ENCODE measurements at places on chromosomes 12 and 14.
A peak's percentile ranks its signal among the peaks of the same experiment; 100 is the strongest.

DNA sequence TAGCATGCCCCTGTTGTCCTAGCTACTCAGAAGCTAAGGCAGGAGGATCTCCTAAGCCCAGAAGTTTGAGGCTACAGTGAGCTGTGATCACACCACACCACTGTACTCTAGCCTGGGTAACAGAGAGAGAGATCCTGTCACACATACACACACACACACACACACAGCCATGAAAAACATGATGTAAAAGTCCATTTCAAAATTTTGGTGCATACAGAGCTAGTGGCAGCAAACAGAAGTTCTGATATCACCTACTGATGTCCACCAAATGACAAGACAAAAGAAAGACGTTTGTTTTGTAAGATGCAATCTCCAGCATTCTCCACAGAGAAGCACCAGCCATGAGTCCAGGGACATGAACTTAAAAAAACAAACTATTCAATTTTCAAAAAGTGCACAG is 15.9 kb downstream of the AREL1 start:
- DNase-seq = no peak

- no peak for DNase-seq
Observed at GRCh38 chr14:89958966-89959365, 3.2 kb downstream of the TDP1 start.

- no peak for DNase-seq
Observed at GRCh38 chr14:92670643-92671366, 77.6 kb downstream of the LGMN start.

DNA sequence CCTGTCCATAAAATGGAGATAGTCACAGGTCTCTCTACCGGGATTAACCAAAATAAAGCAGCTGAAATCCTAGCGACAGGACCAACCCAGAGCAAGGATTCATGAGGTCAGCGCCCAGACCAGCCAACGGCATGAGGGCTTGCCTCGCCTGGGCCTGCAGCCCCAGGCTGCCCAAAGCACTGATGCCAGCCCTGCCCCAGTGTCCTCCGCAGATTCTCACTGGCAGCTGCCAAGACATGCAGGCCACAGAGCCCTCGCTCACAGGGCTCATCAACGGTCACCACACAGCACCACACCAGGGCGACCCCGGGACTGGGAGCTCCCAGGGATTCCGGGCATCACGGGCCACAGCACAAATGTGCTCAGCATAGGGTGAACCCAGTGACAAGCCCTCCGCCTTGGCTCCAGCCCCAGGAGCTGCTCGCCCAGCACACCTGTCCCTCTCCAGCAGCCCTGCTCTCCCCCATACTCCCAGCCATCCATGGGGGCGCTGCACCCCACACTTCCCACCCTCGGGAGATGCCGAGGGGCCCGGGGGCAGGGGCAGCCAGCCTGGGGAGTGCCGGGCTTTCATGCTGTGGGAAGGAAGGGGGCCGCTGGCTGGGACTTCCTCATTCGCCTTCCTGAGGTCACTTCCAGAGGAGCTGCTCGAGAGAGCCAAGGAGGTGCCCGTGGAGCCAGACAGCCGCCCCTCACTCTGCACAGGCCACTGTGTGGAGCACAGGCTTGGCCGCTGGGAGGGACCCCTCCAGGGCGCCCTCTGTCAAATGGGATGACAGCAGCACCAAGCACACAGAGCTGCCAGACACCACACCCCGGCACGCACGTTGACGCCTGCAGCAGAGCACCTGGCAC is 14.1 kb downstream of the RAB35 start:
- DNase-seq = no peak

DNA sequence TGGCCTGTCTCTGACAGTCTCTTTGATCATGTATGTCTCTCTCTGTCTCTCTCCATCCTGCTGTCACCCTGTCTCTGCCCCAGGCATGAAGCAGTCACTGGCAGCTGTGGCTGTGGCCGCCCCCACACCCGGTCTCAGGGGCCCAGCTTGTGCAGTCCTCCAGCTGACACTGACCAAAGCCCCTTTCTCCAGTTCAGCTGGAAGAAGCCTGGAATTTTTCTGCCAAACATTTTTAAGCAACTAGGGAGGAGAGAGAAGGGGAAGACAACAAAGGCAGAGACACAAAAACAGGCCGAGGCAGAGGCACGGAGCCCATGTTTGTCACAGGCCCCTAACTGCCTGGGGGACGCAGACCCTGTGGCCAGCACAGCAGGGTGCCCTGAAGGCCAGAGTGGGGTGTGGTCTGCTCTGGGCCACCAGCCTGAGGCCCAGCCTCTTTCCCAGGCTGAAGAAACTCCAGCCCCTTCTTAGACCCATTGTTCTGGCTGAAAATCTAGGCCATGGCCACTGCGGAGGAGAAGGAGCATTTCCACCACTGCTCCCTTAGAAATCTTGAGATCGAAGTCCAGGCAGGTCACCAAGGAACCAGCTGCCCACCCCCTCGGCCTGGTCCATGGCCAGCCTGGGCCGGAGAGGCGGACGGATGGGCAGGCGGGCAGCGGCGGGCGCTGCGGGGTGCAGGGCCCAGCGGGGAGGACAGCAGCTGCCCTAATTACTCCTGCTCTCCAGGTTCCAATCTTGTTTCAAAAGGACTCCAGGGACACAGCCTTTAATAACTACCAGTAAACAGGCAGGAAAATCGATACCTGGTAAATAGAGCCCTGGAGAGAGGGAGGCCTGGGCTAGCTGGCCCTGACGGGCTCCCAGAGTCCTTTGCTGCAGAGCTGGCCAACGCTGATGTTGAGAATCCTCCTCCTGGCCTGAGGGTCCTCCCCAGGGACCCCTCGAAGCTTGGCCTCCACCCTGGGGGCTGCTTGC is 14.9 kb downstream of the DTX1 start:
- DNase-seq = no peak

- peak; percentile 74 for DNase-seq
Observed at GRCh38 chr12:104381731-104382480, 74.8 kb upstream of the CHST11 start.

- peak; percentile 59 for DNase-seq
Observed at GRCh38 chr14:44961151-44961553, 595 bp downstream of the KLHL28 start.

DNA sequence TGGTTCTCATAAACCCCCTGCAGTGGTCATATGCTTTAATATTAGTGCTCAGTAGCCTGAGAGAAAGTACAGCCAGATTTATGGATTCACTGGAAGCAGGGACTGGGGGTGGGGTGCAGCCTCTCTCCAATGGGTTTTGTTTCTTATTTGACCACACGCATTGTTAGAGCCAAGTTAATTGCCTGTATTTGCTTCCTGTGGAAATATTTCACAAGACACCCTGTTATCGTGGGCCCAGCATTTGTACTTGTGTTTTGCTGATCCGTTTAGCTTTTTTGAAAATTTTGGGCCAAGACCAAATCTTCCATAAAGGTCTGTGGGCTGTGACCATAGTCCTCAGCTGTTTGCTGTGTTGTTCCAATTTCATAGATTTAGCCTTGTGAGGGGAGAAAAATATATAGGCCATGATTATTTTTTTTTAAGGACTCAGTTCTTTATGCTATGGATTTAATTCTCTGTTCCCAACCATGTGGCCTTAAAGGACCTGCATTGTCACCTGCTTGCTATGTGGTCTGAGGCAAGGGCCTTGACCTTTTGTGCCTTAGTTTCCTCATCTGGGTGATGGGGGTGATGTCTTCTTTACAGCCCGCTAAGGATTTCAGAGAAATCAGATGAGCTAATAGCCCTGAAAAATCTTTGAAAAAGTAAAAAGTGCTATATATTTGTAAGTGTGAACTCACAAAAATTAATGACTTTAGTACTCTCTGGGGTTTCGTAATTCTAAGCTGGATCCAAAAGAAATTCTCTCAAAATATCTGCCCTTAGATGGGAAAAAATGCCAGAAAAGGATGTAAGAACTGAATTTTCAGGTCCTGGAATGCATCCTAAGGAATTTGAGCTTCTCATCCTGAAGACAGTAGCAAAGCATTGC is 370.2 kb downstream of the DPF3 start:
- no peak for DNase-seq

DNA sequence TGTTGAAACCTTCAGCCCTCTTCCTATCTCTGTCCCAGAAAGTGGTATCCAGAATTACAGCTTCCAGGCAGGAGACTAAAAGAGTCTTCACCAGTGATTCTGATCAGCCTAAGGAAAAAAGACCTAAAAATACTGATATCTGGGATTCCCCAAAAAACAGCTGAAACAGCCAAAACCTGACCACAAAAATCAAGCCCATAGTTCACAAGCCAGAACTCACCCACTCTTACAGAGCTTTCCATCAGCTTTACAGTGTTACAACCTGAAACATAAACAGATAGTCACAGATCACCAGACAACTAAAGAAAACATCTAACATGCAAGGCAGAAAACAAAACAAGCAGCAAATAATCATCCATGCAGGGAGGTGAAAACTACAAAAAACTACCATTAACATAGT is 26.0 kb upstream of the TSPAN8 start:
- no peak for DNase-seq
